Fibroblast of lung (primary cell): ENCODE measurements at places on chromosomes 5 and 9.

GRCh38 chr9:85213650-85214607, 527.8 kb downstream of the AGTPBP1 start:
- DNase-seq: no peak

DNA sequence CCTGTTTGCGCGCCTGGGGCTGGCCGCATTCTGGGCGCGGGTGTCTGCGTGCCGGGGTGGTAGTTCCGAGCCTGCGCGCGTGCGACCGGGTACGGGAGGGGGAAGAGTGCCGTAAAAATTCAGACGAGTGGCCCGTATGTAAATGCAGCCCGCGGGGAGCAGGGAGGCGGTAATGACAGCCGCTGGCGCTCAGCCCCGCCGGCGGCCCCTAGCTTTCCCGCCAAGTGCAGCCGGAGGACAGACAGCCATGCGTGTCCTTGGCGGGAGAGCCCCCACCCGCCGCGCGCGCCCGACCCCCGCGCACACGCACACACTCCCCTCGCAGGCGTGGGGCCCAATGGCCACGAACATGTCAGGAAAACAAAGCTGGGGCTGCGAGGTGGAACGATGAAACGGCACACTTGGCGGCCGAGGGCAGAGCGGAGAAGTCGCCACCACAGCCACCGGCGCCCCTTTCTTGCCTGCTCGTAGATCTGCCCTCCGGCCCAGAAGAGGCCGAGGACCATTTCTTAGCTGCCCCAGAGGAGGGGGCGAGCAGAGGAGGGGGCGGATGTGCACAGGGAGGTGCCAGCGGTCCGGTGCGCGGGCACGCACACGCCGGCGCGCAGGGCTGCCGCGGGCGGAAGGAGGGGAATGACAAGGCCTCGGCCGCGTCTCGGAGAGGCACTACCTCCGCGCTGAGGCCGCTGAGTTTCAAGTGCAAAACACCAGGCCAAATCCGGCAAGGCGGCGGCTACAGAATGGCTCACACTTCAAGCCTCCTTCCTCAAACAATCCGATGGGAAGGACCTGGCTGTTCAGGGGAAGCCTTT, 208.4 kb downstream of the MEF2C start:
- DNase-seq: peak; percentile 87

GRCh38 chr5:170418736-170419135, 29.6 kb upstream of the KCNMB1 start:
- no peak for DNase-seq

- peak; percentile 24 for DNase-seq
These were observed 157.8 kb upstream of the PTGER4 start for GRCh38 chr5:40521925-40522324.

- peak; percentile 71 for DNase-seq
These were observed 157.5 kb downstream of the MAPKAP1 start for GRCh38 chr9:125549465-125549871.

DNA sequence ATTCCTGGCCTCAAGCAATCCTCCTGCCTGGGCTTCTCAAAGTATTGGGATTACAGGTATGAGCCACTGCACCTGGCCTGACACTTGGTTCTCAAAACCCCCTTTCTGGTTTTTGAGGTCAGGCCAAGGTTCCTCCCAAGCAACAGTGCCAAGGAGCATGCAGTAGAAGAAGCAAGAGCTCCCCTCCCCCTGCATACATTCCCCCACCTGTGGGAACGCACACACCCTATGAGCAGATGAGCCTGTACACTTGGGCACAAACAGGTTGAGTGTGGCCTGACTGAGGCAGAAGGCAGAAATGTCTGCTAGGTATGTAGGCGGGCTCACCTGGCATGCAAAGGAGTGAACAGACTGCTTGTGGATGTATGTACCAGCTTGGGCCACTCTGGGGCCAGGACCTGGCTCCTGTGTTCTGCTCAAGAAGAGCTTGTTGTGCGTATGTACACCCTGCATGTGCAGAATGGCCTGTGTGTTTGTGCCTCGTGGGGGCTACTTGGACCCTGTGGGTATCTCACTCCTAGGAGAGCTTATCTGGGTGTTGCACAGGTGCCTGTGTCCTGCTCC, 1.7 kb downstream of the GPRIN1 start:
- no peak for DNase-seq

DNA sequence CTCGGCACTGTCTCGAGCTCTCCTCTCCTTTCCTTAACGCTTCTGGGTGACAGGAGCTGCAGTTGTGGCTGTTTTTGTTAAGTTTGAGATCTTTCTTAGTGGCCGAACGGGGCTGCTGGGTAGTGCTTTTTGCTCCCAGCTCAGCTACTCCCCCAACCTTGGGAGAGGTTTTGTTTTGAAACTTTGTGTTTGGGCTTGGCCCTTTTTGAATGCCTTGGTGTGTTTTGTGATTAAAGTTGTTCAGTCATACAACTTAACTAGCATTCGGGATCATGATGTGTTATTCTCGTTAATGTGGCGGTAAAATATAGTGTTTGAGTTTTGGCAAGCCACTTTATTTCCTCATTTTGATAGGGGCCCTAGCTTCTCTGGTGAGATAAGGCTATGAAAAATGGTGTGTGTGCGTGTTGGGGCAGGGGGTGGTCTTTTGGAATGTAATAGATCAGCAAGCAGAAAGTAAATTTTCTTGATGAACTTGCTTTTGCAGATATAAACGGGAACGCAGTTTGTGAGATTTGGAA, 1.1 kb downstream of the KDM3B start:
- DNase-seq: no peak

GRCh38 chr9:97545486-97545885, 44.0 kb downstream of the TMOD1 start:
- DNase-seq: no peak

DNA sequence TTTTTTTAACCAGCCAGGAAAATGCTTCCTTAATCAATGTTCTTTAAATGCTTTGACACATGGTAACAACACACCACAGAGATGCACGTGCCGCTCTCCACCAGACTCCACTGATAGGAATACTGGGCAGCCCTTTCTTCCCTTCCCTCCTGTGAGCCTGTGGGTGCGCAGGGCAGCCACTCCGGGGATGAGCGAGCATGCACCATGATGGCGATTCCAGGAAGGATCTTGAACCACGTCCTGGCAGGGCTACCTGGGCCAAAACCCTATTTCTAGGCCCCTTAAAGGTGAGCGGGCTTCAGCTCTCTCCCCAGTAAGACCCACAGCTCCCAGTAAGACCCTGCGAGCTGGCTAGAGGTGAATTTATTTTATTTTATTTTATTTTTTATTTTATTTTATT, 128.2 kb downstream of the MVB12B start:
- no peak for DNase-seq

DNA sequence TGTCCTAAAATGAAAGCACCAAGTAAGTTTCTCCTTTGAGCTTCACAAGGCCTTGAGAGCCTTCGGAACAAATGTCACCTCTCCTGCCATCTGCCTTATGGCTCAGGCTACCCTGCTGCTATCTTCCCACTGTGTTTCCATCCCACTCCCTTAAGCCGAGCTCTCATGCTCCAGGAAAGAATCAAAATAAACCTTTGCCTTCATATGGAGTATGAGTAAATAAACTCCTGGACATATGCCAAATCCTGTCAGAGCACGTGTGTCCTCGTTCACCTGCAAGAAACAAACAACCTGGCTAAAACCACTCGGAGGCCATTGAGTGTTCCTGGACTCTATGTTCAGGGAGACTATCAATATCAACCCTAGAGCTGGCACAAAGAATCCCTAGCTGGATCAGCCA, 122.3 kb upstream of the CCDC112 start:
- DNase-seq: no peak

DNA sequence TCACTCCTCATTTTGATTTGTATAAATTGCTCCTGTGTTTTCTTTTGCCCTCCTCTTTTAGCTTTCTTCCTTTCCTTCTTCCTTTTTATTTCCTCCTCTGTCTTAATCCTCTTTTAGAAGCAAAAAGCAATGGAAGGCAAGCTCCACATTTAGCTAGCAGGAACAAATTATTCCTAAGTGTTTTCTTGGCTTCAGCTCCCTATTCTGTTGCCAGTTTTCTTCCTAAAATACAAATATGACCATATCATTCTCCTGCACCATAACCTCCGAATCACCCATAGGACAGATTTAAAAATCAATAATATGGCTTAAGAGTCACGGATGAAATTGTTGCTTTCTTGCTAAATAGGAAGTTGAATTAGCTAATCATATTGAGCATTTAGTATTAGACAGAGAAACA, 49.4 kb downstream of the GRIN3A start:
- no peak for DNase-seq

- no peak for DNase-seq
These were observed 124.5 kb downstream of the ASTN2 start for GRCh38 chr9:117290306-117290840.

DNA sequence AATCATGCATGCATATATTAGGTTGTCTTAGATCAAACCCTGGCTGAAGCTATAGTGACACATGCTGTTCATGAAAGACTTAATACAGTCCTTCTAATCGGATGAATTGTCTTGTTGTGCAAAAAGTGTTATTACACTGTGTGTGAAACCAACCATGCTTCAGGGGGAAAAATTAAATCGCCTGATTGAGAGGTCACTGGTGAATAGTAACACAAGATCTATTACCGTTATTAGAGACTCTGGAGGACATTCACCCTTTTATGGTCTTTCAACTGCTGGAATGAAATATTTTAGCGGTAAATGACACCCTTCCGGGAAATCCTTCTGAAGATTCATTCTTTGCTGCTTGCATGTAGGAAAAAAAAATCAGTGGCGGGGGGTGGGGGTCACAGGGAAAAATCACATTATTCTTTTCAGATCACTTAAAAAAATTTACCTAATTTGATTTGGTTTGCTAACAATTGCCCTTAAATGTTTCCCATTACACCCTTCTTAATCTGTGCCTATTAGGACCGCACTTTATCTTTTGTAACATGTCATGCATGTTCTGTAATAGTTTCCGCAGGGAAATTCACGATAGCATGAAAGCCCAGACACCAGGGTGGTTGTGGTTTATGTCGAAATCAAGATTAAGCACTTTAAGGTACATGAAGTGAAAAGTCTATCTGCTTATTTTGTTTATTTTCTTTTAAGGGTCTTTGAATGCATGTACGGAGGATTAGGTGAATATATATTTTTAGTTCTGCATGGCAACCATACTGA, 120.6 kb downstream of the FOCAD start:
- DNase-seq: no peak

- DNase-seq: no peak
These were observed 336.5 kb downstream of the EBF1 start for GRCh38 chr5:158763217-158763616.
